ENCODE measurements at places on chromosomes 4 and X. TPM values are rescaled to one million over a fixed set of nuclear protein-coding genes. Genes with fewer than 3 reads are reported as not detected.
A peak's percentile ranks its signal among the peaks of the same experiment; 100 is the strongest.

DNA sequence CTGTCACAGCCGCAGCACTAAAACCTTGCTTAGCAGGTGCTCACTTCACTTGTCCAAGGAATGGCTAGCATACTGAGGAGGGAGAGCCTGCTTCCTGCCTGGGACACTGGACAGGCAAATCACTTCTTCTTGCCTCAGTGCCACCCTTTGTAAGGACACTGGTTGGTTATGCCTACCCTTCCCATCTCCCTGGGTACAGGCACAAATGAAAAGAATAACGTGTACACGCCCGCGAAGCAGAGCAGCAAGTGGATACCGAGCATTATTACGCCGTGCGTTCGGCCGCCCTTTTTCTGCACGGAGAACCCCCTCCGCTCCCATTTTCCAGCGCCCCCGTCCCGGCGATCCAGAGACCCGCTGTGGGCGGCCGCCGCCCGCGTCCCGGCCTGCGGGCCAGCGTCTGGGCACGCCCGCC lies 338 bp upstream of the KLHL2 start:
- no peak for DNase-seq

- DNase-seq: peak; percentile 91
Measured at GRCh38 chrX:68936608-68937007, 107.8 kb downstream of the EFNB1 start.

DNA sequence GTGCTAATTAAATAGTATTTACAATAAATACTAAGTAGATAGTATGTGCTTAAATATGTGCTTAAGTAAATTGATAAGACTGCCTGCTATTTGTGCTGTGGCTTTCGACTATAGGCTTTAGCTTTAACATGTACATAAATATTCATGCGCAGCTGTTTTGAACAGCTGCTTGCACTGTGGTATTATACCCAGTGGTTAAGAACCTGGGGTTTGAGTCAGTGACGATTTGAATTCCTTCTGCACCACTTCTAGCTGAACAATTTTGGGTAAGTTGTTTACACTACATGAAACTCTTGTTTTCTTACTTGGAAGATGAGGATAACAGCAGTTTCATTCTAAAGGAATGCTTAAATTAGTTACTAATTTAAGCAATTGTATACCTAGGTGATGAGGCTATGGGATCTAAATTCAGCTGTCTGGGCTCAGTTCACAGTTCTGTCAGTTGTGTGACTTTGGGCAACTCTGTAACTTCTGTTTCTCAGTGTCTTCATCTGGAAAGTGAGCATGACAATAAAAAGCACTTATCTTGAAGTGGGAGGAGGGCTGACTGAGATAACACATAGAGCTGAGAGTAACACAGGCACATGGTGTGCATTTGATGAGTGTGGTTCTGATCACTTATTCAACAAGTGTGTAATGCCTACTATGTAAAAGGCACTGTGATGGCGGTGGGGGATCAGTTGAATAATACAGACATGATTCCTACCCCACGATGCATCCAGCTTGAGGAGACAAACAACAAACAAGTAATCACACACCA lies 37.0 kb downstream of the HPGDS start:
- no peak for DNase-seq

- no peak for DNase-seq
Measured at GRCh38 chr4:16852228-16852627, 46.2 kb downstream of the LDB2 start.

Gene NDUFC1
- 53.4 TPM for total RNA-seq

Gene C4orf51
- not detected for total RNA-seq

Gene DAPP1
- total RNA-seq: 31.3 TPM

Gene CXorf66
- total RNA-seq: not detected

Gene ADH1A
- not detected for total RNA-seq

Gene WDR17
- 0.13 TPM for total RNA-seq
